PC-9 (cell line): ENCODE measurements at places on chromosomes 6 and 20. TPM values are rescaled to one million over a fixed set of nuclear protein-coding genes. Genes with fewer than 3 reads are reported as not detected.

- no peaks in the 10 kb centered on the region for H3K36me3 ChIP-seq
- peak; percentile 40 for DNase-seq
- H3K27ac ChIP-seq: no peak overlapping the region
- no peaks in the 10 kb centered on the region for H3K27me3 ChIP-seq
- H3K4me1 ChIP-seq: no peaks in the 10 kb centered on the region
These were observed 40.6 kb downstream of the ISM1 start for GRCh38 chr20:13261460-13262301.

GRCh38 chr6:1856381-1856780 lies 246.7 kb downstream of the FOXC1 start:
- H3K4me3 ChIP-seq: no peak overlapping the region
- no peaks in the 10 kb centered on the region for H3K4me1 ChIP-seq
- H3K27me3 ChIP-seq: no peaks in the 10 kb centered on the region
- no peak overlapping the region for H3K27ac ChIP-seq
- no peaks in the 10 kb centered on the region for H3K36me3 ChIP-seq
- no peak for DNase-seq

- no peaks in the 10 kb centered on the region for H3K36me3 ChIP-seq
- H3K4me1 ChIP-seq: peaks cover 13% of the 10 kb centered on the region
- no peak overlapping the region for H3K27ac ChIP-seq
- H3K4me3 ChIP-seq: no peak overlapping the region
- no peaks in the 10 kb centered on the region for H3K27me3 ChIP-seq
- no peak for DNase-seq
These were observed 18.8 kb downstream of the RFPL4B start for GRCh38 chr6:112365952-112366351.

DNA sequence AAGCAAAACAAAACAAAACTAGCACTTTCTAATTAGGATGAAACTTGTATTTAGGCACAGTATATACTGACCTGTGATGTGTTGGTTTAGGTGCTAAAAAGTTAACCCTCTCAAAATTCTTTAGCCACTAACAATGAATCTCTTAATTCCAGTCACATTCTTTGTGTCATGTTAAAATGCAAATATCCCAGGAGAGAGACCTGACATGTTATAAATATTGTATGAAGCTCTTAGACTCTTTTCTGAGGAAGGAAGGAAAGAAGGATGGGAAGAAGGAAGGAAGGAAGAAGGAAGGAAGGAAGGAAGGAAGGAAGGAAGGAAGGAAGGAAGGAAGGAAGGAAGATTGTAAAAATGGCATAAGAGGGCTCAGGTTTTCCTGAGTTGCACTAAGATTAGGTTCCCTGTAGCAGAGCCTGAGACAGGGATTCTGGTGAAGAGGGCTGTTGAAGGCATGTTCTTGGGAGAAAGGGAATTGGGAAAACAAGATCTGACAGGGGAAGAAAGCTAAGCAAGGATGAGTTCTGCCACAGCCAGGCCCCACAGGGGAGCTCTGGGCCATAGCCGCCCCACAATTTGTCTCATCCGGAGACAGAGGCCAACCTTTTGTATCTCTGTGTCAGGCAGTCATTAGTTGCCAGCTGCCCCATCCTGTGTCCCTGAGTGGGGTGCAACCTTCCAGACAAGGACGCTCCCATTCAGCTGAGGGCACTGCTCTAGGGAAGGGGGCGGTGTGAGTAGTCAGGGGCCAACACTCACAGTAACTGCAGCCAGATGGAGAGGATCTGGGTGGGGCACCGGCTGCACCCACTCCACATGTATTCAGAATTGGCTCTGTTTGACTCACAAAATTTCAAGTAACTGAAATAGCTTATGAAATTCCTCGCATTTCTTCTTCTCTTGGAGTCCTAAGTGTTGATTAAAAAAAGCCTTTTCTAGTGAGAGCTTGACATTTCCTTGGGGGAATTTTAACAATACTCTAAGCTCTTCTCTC lies 189.3 kb upstream of the ARG1 start:
- no peaks in the 10 kb centered on the region for H3K27me3 ChIP-seq
- no peak overlapping the region for H3K4me3 ChIP-seq
- H3K4me1 ChIP-seq: no peaks in the 10 kb centered on the region
- H3K27ac ChIP-seq: no peak overlapping the region
- DNase-seq: no peak

HMGCLL1 gene
- 0.39 and 0.68 TPM in 2 replicates for total RNA-seq

- H3K27me3 ChIP-seq: no peaks in the 10 kb centered on the region
- no peaks in the 10 kb centered on the region for H3K4me1 ChIP-seq
- H3K4me3 ChIP-seq: no peak overlapping the region
- H3K36me3 ChIP-seq: peaks cover 18% of the 10 kb centered on the region
- H3K27ac ChIP-seq: peak overlapping the region; percentile 37; the same call in 1 of the 2 replicates
These were observed 19.8 kb upstream of the MAP1LC3A start for GRCh38 chr20:34538671-34539123.

DNA sequence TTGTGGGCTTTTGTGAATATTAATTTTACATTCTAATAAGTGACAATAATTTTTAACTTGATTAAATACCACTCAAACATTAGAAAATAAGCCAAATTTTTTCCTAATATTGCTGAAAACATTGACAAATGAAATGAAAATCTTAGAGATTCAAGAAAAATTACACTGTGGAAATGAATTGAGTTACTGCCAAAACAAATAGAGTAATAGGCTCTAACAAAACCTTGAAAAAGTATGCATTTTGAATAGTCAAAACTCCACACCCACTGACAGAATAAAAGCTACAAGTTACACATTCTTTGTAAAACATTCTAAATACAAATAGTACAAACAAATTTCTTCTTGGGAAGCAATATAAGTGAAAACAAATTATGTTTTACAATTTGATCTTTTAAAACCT lies 5.9 kb downstream of the TBX18 start:
- H3K27ac ChIP-seq: no peak overlapping the region
- no peak overlapping the region for H3K4me3 ChIP-seq
- no peaks in the 10 kb centered on the region for H3K36me3 ChIP-seq
- H3K27me3 ChIP-seq: no peaks in the 10 kb centered on the region

GRCh38 chr20:14000917-14001316 lies 5.6 kb downstream of the MACROD2 start:
- no peaks in the 10 kb centered on the region for H3K36me3 ChIP-seq
- no peak overlapping the region for H3K27ac ChIP-seq
- DNase-seq: no peak
- no peaks in the 10 kb centered on the region for H3K27me3 ChIP-seq
- H3K4me1 ChIP-seq: peaks cover 10% of the 10 kb centered on the region

DNA sequence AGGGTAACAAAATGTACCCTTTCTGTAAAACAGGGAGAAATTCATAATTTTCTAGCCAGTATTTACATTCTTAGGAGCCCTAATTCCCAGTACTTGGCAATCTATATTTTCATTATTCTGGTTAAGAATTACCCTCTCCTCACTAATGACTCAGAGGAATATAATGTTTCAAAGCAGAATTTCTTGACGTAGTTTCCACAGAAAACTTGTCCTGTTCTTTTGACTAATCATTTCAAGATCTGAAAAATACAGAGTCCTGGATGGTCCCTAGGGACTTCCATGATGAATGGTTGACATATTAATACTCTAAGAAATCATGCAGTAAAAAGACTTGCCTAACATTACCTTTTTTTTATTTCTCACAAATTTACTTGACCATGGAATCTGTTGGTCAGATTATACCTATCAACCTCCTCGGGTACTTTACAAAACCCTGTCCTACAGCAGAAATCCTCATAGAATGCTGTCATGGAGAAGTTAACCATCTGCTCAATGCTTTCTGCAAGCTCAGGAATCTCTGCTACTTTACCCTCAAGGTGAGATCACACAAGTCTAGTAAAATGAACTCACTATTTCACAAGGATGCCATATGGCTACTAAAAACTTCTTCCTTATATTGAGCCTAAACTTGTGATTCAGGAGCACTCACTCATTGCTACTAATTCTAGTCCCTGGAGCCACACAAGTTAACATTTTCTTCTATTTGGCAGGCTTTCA lies 202.1 kb upstream of the CNR1 start:
- H3K4me3 ChIP-seq: no peak overlapping the region
- DNase-seq: no peak
- H3K4me1 ChIP-seq: no peaks in the 10 kb centered on the region
- no peak overlapping the region for H3K27ac ChIP-seq

DNA sequence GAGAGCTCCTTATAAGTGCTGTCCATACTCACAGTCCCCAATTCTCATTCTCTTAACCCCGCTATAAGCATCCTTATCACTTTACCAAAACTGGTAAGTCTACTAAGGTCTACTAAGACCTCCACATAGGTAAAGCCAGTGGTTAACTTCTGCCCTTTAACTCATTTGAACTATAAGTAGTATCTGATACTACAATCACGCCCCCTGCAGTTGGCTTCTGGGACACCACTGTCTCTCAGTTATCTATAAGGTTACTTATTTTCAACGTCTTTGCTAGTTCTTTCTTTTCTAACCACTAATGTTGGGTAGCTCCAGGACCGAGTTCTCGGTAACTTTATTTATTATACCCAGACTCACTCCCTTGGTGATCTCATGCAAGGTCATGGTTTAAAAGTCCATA lies 142.6 kb downstream of the ARHGAP18 start:
- no peaks in the 10 kb centered on the region for H3K4me1 ChIP-seq
- DNase-seq: no peak

DNA sequence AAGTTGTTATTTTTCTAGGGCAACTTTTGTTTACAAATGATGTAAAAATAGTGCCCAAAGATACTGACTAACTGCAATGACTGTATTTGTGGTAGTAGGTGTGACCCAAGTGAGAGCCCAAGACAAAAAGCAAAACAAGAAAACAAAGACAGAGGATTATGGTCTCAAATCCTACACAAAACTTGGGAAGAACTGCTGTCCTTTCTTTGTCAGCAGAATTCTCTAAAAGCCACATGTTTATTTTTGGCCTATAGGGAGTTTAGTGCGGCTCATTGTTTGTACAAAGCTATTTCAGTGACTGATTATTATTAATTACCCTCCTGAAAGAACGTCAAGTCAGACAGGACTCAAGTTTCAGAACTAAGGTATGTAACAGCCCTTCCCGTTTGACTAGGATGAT lies 509.2 kb upstream of the SLC35B3 start:
- no peak overlapping the region for H3K27ac ChIP-seq
- H3K27me3 ChIP-seq: no peaks in the 10 kb centered on the region
- H3K4me3 ChIP-seq: no peak overlapping the region
- H3K36me3 ChIP-seq: no peaks in the 10 kb centered on the region

- H3K4me3 ChIP-seq: no peak overlapping the region
- no peaks in the 10 kb centered on the region for H3K27me3 ChIP-seq
- H3K4me1 ChIP-seq: peaks cover 8% of the 10 kb centered on the region; the same call in 1 of the 2 replicates
- no peak for DNase-seq
- no peak overlapping the region for H3K27ac ChIP-seq
- no peaks in the 10 kb centered on the region for H3K36me3 ChIP-seq
These were observed 315.3 kb downstream of the KIF16B start for GRCh38 chr20:16257813-16258430.

DNA sequence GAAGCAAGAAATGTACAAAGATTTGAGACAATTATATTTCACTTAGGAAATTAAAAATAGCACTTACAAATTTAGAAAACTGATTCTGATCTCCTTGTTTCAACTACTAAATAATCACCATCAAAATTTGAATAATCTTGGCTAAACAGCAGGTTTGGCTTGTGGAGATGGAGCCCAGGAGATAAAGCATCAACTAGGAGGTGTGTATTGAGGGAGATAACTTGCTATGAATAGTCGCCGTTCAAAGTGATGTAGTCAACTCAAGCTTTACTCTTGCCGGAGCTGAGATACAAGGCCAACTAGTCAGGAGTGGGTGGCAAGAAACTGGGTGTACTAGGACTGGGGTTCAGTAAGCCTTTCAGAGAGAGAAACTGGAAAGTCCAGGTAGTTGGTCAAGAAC lies 117.7 kb downstream of the TRMT11 start:
- H3K36me3 ChIP-seq: no peaks in the 10 kb centered on the region
- no peaks in the 10 kb centered on the region for H3K4me1 ChIP-seq
- DNase-seq: no peak
- no peaks in the 10 kb centered on the region for H3K27me3 ChIP-seq
